Activated T-helper 17 cell treated with anti-CD3 and anti-CD28 coated beads, Interleukin-2, amount 50 U/mL, for 72 hours (primary cell): ENCODE measurements at places on chromosomes 5 and 9. TPM values are rescaled to one million over a fixed set of nuclear protein-coding genes. Genes with fewer than 3 reads are reported as not detected.

DNA sequence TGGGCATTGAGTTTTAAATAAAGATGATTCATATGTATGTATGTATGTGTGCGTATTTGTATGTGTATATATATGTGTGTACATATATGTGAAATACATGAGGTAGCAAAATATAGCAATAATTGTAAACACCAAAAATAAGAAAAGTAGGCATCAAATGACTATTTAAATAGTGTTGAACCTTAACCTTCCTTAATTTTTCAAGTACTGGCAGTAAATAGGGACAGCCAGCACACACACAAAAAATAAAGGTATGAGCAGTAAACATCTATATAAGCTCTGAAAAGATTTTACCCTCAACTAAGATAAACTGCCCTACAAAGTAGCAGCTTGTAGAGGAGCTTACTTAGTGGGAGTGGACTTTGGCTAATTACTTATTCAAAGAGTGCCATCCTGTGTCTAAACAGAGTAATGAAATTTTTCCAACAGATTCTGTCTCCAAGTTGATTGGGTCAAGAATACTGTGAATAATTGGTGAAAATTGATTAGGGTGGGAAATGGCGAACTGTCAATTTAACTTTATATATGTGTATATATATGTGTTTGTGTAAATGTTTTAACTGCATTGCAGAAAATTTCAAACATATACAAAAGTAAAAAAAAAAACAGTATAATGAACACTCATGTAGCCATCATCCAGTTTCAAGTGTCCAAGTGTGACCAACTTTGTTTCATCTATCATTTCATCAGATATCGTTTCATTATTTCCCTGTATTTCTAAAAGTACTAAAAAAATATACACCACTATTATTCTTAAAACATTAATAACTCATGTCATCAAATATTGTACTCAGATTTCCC, 2.0 kb upstream of the ADAMTS6 start:
- ATAC-seq: peak; percentile 40

DNA sequence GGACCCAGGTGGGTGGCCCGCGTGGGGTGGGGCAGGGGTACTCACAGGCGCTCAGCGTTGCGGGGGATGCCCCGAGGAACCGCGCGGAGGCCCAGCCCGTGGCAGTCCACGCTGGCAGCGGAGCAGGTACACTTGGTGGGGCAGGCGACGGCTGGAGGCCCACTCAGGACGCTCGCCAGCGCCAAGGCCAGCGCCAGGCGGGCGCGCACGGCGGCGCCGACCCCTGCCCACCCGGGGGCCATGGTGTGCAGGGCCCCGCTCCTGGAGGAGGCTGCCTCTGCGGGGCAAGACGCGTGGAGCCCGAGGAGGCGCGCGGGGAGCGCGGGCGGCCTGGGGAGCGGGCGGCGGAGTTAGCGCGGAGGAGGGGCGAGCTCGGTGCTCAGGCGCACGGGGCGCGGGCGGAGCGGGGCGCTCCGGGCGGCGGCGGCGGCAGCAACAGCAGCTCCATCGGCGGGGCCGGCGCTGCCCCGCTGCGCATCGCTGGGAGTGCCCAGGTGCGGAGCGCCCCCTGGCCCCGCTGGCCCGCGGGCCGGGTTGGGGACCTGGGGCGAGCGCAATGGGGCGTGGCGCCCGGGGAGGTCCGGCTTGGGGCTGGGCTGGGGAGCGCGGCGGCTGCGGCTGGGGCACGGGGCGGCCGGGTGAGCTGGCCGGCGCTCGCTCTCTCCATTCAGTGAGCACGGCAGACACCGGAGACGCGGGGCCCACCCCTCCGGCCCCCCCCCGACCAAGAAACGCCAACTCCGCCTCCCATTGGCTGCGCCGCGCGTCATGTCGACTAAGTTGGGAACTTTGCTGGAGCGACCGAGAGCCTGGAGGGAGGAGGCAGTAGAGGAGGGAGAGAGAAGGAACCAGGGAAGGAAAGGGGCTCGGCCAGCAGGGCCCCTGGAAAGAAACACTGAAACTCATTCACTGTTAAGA, at the start of gene SLIT3:
SLIT3 (minus strand) TSS at position 672 of the 918 bp plus-strand sequence; CDS start at position 242, 430 bp downstream.
- no peak for ATAC-seq

GRCh38 chr5:175694371-175695160, 36.7 kb downstream of the HRH2 start:
- ATAC-seq: no peak

GRIN3A gene
- not detected for total RNA-seq

SLC34A1 gene
- 0.56 TPM for total RNA-seq

DNA sequence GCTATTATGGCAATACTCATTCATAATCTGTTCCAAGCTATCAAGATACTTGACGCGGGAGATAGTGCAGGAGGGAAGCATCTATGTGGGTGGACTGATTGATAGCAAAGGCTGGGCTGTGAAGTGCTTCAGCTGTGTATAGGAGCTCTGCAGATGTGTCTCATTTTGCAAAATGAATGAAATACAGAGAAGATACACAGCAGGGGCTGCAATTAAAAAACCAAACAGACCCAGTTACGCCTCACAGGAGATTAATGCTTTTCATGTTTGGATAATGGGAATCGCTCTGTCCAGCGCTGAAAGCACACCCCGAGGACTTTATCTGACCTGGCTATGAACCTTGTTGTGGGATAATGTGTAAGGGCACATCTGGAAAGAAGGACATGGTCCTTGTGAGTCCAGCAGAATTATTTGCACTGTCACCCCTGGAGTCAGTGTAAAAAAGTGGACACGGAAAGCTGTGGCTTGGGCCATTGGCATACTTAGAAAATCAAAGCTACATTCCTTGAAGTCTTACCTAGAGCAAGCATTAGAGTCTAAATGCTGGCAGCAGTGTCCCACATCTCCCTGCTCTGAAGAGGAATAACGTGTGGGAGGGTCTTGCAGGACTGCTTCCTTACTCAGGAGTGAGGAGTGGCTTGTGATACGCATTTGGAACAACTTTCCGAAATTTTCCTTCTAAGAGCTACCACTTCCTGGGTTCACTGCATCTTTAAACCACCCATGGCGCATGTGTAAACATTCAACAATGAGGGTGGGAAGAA, 2.6 kb downstream of the SH3RF2 start:
- ATAC-seq: no peak

ANKRD34B gene
- total RNA-seq: not detected

OGN gene
- total RNA-seq: not detected
